Stimulated activated CD4-positive, alpha-beta T cell treated with anti-CD3 and anti-CD28 coated beads, Interleukin-15, amount 100 ng/mL, for 1 hour (primary cell): ENCODE measurements at places on chromosomes 3 and 15.

DNA sequence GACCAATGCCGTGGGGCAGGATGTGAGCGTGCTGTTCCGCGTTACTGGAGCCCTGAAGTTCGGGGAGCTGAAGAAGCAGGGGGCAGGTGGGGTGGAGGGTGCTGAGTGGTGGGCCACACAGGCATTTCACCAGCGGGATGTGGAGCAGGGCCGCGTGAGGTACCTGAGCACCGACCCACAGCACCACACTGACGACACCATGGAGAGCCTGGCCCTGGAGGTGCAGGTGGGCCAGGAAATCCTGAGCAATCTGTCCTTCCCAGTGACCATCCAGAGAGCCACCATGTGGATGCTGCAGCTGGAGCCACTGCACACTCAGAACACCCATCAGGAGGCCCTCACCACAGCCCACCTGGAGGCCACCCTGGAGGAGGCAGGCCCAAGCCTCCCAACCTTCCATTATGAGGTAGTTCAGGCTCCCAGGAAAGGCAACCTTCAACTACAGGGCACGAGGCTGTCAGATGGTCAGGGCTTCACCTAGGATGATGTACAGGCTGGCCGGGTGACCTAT, 179.6 kb downstream of the TBC1D2B start:
- DNase-seq: no peak

- no peak for DNase-seq
Observed at GRCh38 chr3:192515664-192516045, 211.7 kb downstream of the FGF12 start.

- DNase-seq: no peak
Observed at GRCh38 chr15:25179673-25180511, 225.1 kb downstream of the SNRPN start.

GRCh38 chr3:58260261-58260731, 22.7 kb downstream of the ABHD6 start:
- no peak for DNase-seq

- no peak for DNase-seq
Observed at GRCh38 chr3:17840651-17841050, 98.2 kb upstream of the TBC1D5 start.

DNA sequence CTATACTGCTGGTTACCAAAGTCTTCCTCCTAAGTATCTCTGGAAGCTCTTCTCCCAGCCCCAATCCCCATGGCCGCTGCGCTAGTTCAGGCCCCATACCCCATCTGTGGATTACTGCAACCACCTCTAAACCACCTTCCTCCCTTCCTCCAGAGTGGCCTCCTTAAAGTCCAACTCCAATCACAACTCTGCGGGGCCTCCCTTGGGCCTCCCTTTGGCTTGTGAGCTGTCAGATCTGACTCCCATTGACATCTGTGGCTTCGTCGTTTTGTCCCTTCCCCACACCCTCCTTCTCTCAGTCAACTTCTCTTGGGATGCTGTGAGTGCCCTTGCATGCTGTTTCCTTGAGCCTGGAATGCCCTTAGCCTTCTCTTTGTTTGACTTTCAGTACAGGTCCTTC, 9.3 kb upstream of the HRH1 start:
- DNase-seq: no peak

GRCh38 chr15:33016405-33017024, 178.0 kb downstream of the FMN1 start:
- no peak for DNase-seq

GRCh38 chr15:84552896-84553295, 47.9 kb upstream of the ZSCAN2 start:
- no peak for DNase-seq

- no peak for DNase-seq
Observed at GRCh38 chr15:99729920-99730319, 3.3 kb downstream of the LYSMD4 start.

DNA sequence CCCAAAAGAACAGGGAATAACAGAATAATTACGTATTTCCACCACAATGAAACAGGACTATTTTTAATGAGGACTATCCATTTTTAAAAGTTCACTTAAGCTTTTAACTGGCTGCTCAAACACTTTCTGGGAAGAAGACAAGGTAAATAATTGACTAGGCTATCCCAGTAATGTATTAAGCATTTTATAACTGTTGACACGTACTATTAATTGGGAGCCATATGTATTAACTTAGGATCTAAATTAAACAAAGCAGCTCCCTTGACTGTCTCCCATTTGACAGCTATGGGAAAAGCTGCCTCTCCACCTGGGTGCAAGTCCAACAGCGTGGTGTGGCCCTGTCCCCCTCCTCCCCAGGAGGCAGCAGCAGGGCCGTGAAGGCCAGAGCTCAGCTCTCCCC, 36.1 kb downstream of the MYO5C start:
- no peak for DNase-seq

- no peak for DNase-seq
Observed at GRCh38 chr3:30354513-30354912, 251.9 kb upstream of the TGFBR2 start.

- no peak for DNase-seq
Observed at GRCh38 chr15:51365417-51365816, 24.0 kb downstream of the GLDN start.
